ENCODE measurements at places on chromosomes 11 and 22. TPM values are rescaled to one million over a fixed set of nuclear protein-coding genes. Genes with fewer than 3 reads are reported as not detected.

The PRSS23 gene
- 66.5 TPM for total RNA-seq

The C11orf91 gene
- total RNA-seq, result 3.4 TPM

The C11orf21 gene
- 1.0 TPM for total RNA-seq

The ISX gene
- total RNA-seq, result not detected

The LRRC55 gene
- total RNA-seq, result not detected

- no peak for DNase-seq
Measured at GRCh38 chr11:33842236-33842915, 49.5 kb downstream of the LMO2 start.

DNA sequence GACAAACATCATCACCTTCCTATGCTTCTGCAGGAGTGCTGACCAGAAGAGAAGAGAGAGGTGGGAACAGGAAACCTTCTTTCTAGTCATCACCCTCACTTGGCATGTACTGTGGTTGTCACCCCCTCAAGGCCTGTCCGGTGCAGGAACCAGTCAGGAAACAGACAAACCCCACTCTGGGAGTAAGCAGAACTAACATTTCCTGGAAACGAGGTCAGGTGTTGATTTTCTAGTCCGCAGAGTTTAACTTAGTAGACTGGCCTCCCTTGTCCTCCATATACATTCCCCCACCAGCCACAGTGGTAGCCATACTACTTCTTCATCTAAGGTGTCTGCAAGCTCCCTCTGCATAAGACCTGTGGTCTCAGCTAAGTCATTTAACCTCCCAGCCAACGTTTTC lies 80.7 kb upstream of the NCAM1 start:
- no peak for DNase-seq

DNA sequence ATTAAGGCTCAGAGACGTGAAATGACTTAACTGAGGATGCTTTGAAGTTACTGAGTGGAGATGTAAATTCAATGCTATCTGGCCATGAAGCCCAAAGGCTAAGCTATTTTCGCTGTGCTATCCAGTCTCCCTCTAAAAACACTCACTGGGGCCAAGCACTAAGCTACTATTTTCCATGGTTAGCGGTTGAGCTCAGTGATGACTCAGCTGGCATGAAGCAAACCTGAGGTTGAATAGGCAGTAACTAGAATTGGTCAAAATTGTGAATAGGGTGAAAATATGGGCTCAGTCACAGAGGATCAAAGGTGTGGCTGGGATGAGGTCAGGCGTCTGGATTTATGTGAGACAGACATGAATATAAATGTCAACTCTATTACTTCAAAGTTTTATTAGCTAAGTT lies 564.2 kb upstream of the KIRREL3 start:
- DNase-seq, result no peak

DNA sequence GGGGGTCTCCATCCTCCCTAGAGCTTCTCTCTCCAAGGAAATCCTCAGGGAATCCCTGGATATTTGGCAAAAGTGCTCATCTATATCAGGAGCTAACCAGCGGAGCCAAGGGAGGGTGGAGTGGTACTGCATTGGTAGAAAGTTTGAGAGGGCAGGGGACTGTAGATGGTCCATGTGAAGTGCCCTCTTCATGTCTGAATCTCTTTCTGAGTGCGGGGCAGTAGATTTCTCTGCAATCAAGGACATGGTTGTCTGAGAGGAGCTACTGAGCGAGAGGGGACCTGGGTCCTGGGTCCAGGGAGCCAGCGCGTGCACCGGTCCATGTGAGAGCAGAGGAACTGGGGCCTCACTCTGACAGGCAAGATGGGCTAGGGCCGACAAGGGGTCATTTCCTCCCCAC lies 701 bp downstream of the DIXDC1 start:
- no peak for DNase-seq

Measured in mesenteric fat pad (tissue), 1 donor.